Muscle of back (tissue), 13 donors: ENCODE measurements at places on chromosomes 7 and 10.

DNA sequence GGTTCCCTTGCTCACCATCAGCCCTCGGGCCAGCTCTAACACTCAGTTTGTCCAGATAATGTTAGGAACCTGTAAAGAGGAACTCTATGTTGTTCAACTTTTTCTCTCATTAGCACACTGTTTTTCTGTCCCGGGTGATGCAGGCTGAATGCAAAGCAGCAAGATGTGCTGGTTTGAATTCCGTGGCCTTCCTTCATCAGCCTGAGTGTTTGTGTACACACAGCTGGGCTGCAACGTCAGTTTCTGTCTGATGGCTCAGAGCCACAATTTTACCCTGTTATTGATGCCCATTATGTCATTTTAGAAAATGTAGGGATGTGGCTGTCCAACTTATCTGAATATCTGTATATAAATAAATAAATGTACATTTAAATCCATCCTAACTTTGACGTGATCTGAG, 152.0 kb downstream of the PLPP4 start:
- DNase-seq = no peak

GRCh38 chr7:152925412-152926147, 166.0 kb downstream of the ACTR3B start:
- DNase-seq = peak; percentile 61

GRCh38 chr7:66256281-66256680, 51.1 kb downstream of the TPST1 start:
- no peak for DNase-seq

DNA sequence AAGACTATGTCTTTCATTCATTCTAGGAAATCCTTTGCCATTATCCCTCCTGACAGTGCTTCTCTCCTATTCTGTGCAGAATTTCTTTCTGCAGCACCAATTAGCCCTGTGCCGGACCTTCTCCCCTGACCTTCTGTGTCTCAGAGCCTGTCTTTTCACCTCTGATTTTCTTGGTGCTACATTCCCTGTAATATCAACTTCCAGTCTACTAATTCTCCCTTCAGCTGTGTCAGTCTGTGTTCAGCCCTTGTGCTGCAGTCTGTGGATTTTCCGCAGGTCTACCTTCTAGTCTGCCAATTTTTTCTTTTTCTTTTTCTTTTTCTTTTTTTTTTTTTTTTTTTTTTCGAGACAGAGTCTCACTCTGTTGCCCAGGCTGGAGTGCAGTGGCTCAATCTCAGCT, 115.8 kb downstream of the ELFN1 start:
- no peak for DNase-seq

DNA sequence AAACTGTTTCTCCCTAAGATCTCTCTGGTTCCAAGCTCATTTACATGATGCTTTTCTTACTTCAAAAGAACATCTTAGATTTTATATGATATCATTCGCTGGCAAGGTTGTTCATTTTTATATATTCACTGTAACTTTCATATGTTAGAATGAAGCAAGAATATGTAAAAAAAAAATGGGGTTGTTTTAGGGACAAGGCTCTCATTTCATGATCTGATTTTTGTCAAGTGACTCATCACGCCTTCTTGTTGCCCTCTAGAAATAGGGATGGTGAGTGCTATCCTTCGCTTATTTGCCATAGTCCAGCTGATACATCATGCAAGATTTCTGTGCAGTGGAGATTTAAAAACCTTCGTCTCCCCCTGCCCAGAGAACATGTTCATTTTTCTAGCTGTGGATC, 14.0 kb upstream of the CELF2 start:
- DNase-seq = no peak

DNA sequence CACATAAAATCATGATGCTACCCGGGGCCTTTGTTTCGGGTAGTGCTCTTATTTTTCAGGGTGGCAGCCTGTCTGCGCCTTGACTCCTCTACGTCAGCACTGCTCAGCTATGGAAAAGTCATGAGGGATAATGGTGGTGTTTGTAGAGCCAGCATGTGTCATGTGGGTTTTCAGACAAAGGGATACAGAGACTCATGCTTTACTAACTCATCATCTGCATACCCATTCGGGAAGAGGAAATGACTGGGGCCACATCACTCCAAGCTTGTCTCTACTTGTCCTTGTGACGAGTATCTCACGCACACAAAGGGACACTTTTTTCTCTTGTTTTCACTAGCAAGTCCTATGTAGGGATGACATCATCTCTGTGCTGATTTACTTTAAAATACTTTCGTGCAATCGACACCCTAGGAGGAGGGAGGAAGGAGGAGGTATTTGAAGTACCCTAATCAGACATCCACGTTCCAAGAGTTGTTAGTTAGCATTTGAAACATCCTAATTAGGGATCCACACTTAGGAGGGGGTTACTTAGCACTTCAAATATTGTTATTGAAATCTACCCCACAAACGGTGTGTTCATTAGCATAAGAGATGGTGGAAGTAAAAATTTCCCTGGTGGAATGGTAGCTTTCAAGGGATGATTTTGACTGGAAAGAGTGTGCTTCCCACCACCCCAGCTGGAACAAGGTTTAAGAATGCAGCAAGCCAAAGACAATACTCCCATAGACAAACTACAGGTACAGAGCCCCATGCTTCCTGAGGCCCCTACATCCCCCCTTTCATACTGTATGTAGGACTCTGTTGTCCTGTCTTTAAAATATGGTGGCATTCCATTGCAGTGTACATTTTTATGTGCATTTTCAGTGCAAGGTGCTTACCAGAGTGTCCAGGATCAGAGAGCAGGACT, 52.0 kb downstream of the THNSL1 start:
- no peak for DNase-seq

GRCh38 chr10:97686301-97686961, 610 bp downstream of the AVPI1 start:
- no peak for DNase-seq

GRCh38 chr7:150842018-150842417, 10.3 kb upstream of the AOC1 start:
- DNase-seq = no peak
